ENCODE measurements at places on chromosomes 11 and 22.
A peak's percentile ranks its signal among the peaks of the same experiment; 100 is the strongest.

- DNase-seq: no peak
Measured at GRCh38 chr11:120167659-120168058, 29.7 kb upstream of the TRIM29 start.

DNA sequence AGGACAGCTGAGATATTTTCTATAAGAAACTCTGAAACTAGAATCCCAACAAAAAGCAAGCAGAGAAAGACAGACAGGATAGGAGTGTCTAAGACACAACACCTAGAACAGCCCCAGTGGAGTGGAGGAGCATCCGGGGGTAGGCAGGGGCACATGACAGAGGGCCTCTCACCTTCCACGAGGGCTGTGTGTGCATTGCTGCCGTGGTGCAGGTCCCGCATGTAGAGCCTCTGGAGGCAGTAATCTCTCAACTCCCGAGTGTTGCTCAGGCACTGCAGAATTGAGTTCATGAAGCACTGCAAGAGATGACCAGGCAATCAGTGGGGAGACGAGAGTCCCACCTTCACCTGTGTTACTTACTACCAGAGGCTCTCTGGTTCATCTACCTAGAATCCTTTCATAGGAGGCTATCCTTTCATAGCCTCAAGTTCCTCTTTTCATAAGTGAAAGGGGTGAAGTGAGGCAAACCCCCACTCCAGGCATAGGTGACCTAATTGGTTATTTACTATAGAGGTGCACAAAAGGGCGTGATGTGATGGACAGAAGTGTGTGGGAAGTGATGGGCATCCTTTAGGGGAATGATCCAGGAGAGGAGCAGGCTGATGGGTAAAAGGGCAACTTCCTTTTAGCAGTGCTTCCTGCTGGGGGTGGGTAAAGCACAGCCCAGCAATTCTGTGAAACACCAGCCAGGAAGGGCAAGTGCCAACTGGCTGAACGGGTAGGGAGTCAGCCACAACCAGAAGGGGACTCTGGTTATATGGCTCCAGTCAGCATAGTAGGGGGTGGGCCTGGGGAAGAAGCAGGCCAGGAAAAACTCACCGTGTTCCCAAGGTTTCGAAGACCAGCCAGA, 13.1 kb upstream of the MFRP start:
- no peak for DNase-seq

DNA sequence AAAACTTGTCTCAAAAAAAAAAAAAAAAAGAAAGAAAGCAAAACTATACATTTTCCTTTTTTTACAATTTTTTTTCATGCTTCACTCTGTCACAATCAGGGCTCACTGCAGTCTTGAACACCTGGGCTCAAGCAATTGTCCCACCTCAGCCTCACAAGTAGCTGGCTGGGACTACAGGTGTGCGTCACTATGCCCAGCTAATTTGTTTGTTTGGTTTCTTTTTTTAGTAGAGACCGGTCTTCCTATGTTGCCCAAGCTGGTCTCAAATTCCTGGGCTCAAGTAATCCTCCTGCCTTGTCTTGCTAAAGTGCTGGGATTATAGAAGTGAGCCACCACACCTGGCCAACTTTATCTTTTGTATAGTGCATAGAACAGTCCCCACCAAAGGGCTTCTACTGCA, 15.0 kb upstream of the CXCR5 start:
- DNase-seq: no peak

- no peak for DNase-seq
Measured at GRCh38 chr11:119318240-119319135, 1.6 kb upstream of the MCAM start.

DNA sequence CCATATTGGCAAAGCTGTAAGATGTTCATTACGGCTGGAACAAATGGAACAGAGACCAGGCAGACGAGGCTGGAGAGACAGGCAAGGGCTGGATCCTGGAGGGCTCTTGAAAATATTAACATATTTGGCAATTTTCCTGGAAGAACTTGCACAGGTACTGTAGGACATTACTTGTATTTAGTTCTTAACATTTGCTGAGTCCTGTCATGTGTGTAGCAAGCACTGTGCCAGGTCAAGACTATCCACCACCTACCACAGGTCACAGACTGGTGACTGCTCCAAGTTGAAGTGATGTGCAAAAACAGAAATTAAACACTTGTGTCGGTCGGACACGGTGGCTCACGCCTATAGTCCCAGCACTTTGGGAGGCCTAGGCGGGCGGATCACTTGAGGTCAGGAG, 58.7 kb upstream of the TNRC6B start:
- no peak for DNase-seq

DNA sequence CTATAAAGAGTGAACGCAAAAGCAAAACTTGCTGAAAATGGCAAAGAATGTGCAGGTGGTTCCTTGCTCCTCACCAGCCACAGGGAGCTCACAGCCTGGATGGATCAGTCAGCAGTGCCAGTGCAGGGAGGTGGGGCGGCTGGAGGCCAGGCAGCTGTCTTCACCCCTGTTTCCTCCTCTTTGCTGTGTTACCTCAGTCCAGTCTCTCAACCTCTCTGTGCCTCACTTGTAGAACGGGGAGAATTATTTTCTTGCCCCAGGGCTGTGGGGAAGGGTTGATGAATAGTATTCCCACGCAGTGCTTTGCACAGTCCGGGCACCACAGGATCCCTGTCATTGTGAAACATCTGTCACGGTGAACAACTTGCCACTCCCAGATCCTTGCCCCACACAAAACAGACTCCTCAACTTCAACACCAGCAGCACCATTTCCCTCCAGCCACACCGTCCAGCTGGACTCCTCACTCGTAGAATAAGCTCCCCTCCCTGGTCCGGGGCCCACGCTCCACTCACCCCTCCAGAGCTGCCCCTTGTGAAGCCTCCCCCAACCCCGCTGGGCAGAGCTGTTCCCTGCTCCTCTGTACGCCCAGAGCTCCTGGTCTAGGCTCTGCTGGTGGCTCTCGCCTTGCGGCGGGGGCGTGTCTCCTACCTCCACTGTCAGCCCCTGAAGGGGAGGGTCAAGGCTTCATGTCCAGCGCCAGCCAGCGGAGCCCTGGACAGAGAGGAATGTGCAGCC, 27.7 kb downstream of the MPPED1 start:
- no peak for DNase-seq

- DNase-seq: no peak
Measured at GRCh38 chr11:12058425-12059115, 50.1 kb upstream of the DKK3 start.

GRCh38 chr22:35407362-35407761, 7.4 kb downstream of the MCM5 start:
- DNase-seq: no peak

DNA sequence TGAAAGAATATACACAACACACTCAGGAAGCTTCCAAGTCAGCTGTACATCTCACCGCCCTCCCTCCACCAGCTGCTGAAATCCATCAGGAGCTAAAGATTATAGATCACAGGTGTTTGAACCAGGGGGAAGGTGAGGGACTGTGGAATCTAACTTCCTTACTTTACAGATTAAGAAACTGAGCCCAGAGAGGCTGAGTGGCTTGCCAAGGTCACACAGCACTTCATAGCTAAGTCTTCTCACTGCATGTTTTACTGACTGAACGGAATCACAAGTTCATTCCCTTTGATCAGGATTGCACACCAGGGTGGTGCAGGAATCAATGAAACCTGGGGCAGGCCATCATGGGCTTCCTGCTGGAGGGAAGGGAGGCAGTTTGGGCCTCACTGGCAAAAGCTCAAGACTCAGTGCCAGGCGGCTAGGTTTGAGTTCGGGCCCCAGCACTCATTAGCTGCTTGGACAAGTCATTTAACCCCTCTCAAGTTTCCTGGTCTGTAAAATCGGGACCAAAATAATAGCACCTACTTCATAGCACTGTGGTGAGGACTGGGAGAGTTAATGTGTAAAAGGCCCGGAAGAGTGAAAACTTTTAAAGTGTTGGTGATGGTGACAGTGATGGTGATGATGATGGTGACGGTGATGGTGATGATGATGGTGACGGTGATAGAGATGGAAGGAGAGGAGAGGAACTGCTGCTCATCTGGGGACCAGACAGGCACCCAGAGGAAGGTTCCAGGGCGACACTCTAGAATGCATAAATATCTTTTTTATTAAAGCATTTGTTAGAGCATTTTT, 8.2 kb downstream of the CD5 start:
- DNase-seq: no peak

DNA sequence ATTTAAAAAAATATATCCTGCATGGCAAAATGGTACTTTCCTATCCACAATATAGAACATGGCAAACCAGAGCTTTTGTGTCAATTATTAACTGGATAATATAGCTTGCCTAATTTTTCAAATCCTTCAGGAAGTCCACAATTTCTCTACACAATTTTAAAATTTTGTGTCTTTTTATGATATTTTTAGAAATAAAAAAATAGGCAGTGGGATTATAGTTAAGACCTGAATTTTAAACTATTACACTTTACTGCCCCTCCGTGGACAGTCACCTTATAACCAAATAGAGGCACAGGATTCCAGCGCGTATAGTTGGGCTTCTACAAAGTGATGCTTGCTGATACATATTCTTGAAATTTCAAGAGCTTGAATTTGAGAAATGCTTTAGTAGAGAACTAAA, 2.1 kb upstream of the DMC1 start:
- DNase-seq: no peak

DNA sequence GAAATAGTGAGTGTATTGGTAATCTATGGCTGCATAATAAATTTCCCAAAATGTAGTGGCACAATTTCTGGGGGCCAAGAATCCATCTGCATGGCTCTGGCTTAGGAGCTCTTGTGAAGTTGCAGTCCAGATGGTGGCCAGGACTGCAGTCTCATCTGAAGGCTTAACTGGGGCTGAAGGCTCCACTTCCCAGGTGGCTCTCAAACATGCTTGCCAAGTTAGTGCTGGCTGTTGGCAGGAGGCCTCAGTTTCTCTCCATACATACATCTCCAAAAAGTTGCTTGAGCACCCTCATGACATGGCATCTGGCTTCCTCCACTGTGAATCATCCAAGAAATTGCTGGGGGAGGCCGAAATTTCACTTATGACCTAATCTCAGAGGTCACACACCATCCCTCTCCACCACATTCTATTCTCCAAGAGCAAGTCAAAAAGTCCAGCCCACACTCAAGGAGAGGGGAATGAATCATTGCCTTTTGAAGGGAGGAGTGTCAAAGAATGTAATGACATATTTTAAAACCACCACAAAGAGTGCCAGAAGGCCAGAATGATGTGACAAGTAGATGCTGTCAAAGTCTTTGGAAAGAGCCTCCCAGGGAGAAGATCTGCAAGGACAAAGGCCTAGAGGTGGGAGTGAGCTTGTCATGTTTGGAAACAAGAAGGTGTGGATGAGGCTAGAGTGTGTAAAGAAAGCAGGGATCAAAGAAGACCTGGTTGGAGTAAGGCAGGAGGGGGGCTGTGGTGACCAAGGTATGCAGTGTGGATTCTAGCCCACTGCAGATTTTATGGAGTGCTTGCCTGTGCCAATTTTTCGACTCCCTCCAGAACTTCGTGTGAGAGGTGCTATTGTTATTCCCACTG, 566.2 kb downstream of the MIAT start:
- no peak for DNase-seq

DNA sequence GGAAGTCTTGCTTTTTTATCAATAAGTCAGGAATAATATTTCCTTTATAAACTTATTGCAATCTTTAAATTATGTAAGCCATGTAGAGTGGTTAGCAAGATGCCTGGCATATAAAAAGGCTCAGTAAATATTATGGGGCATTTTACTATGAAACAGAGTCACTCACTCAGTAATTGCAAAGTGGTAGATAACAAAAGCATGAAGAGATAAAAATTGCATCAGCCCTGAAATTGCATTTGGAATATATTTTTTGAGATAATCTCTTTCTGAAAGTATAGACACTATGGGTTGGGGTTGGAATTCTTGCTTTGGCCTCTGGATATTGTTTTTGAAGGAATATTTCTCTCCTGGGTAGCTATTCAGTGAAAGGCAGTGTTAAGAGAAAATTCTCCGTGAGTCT, 188.6 kb downstream of the JRKL start:
- DNase-seq: no peak

- DNase-seq: peak; percentile 8
Measured at GRCh38 chr11:118841469-118842242, 42.0 kb upstream of the CXCR5 start.

DNA sequence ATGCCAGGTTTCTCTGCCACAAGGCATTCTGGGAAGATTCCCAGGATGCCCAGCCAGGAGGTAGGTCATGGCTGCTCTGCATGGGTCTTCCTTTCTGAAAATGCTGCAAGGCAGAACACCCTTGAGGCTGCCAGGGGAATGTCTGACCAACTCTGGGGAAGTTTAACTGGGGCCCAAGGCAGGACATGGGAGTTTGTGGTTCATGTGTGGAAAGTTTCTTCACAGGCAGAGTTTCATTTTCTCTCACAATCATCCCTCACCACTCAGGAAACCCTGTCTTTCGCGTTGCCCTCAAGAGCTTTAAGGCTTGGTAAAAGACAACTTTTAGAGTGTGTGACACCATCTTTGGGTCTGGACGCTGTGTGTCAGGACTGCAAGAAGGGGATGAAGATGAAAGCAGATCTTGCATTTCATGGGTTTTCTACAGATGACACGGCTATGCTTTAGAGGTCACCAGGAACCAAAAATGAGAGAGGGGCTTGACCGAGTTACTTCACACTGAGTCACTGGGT, 133.5 kb downstream of the CD44 start:
- DNase-seq: peak; percentile 18

DNA sequence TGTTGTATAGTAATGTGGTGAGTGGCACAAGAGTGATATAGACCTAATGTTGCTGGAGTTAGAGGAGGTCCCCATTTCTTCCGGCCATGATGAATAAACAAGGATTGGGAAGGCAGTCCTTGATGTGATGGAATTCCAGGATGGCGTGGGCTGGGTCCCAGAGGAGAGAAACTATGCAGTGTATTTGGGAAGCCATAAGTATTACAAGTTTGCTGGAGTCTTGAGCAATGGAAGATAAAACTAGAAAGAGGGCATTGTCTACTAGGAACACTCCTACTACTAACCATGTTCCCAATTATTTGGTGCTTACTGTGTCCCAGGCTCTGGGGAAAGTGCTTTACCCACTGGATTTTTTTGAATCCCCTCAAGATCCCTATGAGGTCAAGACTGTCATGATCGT, 20.0 kb downstream of the LDLRAD3 start:
- no peak for DNase-seq

GRCh38 chr22:29716814-29717545, 2.8 kb upstream of the CABP7 start:
- no peak for DNase-seq
